ENCODE measurements at places on chromosomes 6 and 20.

DNA sequence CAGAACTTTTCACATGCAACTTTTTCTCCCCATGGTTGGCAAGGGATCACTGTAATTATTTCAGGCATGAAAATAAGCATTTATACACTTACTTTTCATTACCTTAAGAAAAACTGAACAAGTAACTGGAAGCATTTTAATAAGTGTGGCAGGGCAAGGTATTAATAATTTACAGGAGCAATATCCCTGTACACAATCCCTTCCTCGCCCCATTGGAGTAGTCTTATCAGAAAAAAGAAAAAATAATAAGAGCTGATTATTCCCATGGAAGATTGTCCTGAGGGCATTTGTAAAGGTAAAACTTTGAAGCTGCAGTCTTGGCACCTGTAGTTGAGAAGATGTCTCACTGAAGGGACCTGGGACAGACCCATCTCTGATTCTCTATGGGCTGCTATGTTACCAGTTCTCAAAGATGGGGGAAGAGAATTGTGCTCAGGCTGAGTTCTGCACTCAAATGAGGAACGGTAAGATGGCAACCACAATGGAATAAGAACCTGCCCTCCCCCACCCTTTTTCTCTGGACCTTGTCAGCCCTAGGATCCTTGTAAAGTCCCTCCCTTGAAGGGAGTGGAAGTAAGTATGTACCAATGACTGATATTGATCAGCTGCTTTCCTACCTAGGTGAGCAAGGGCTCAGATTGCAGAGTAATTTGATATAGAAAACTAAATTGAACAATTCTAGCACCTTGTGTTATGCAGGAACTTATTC is 70.0 kb upstream of the AHI1 start:
- H3K36me3 ChIP-seq: peaks cover 46% of the 10 kb centered on the region
- no peaks in the 10 kb centered on the region for H3K27me3 ChIP-seq
- H3K4me3 ChIP-seq: no peak overlapping the region
- H3K4me1 ChIP-seq: peaks cover 50% of the 10 kb centered on the region
- no peak for DNase-seq

- no peak for DNase-seq
- H3K36me3 ChIP-seq: no peaks in the 10 kb centered on the region
- H3K4me3 ChIP-seq: no peak overlapping the region
These were observed 305.0 kb downstream of the SMOC2 start for GRCh38 chr6:168746013-168746412.

DNA sequence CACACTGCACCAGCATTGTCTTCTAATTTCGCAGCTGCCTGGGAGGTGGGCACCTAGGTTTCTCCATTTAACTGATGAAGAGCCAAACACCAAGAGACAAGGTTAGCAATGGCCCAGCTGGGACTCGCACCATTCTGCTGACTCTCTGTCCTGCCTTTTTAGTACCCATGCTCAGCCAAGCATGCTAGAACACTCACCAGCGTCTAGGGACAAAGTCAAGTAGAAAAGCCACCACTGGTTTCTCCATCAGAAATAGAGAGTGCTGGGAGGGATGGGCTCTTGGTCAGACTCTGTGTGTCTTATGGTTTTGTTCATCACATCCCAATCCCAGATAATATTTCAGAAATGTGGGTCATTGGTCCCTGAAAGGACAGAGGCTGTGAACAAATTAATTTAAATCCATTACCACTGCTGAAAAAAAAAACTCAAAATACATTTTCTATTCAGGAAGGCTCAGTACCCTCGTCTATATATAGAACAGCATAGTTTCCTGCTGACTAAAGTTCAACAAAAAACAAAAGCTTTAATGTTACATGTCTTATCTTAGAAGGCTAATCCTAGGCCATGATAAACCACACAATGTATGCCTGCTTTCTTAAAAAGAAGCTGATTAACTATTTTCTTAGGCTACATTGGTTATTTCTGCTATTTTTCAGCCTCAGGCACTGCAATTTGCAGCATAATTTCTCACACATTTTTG is 111.0 kb downstream of the TBC1D7 start:
- H3K36me3 ChIP-seq: no peaks in the 10 kb centered on the region
- no peak overlapping the region for H3K27ac ChIP-seq
- no peak overlapping the region for H3K4me3 ChIP-seq
- peaks cover 2% of the 10 kb centered on the region for H3K4me1 ChIP-seq
- peaks cover 13% of the 10 kb centered on the region for H3K27me3 ChIP-seq

DNA sequence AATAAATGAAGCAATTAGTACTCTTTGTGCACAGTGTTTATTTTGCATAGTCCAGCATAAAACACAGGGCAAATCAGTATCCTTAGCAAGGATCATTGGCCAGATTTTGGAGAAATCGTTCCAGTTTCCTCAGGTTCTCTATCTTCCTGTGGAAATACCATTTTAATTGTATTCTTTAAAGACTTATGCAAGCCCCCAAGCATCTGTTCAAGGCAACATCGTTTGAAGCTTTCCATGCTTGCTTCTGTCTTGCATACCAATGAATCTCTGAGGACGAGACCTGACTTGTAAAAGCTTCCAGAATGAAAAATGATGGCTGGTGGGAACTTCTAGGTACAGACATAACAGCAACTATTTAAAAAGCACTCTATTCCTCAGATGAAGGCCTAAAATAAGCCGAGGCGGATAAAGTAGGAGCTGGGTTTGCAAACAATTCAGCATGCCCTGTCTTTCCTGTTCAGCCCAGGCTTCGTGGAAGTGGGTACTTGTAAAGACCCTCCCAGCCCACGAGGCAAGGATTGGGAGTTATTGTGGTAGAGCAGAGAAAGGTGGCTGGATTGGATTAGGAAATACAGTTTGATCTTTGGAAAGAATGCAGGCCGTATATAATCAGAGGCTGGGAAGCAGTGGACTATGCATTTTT is 21.6 kb downstream of the NRSN1 start:
- no peaks in the 10 kb centered on the region for H3K36me3 ChIP-seq
- H3K27me3 ChIP-seq: no peaks in the 10 kb centered on the region
- H3K4me1 ChIP-seq: no peaks in the 10 kb centered on the region
- H3K4me3 ChIP-seq: no peak overlapping the region

DNA sequence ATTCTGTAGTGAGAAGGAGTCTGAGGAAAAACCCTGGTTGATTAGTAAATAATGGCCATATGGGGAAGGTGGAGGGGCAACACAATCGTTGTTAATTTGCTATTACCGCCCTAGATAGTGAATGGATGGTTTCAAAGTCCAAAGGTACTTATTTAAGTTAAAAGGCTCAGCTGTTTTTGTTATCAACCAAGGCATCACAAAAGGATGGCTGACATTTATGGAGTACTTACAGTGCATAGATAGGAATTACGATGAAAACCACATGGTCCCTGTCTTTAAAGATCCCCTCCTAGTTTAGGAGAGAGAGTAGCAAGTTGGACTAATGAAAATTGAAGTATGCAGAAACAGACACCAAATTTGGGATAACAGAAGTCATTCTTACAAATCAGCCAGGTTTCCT is 319.6 kb downstream of the CDKAL1 start:
- no peaks in the 10 kb centered on the region for H3K4me1 ChIP-seq
- H3K36me3 ChIP-seq: peaks cover 2% of the 10 kb centered on the region
- H3K4me3 ChIP-seq: no peak overlapping the region
- H3K27ac ChIP-seq: no peak overlapping the region
- no peaks in the 10 kb centered on the region for H3K27me3 ChIP-seq
- DNase-seq: no peak
